DMS153 (cell line): ENCODE measurements at places on chromosomes 1 and 21.

GRCh38 chr1:1063945-1064831 is 9.9 kb downstream of the RNF223 start:
- DNase-seq = peak; percentile 34

DNA sequence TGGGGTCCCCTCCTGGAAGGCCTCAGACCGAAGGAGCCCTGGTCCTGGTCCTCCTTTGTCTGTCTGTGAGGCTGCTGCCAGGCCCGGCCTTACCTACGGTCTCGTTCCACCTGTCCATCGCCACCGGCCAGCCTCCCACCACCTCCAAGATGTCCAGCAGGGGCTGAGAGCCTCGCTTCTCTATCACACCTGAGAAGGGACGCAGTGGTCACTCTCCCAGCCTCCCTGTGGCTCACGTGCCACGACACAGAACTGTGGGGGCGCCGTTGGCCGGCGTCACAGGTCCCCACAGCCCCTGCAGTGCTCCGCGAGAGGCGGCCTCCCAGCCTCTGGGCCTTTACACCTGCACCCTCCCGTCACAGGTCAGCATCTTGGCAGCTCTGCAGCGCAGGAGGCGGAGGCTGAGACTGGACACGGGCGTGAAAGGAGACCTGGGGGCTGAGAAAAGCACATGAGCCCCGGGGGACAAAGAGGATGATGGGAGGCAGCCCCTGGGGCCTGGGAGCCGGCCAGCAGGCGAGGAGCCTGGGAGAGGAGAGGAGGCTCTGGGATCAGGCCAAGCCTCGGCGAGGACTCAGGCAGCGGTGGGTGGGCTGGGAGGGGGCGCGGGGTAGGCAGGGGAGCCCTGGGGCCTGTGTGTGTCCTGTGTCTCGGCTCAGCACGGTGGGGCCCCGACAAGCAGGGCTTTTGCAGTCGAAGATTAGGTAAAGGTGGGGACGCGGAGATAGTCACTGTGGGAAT is 20.5 kb downstream of the PRXL2B start:
- no peak for DNase-seq

DNA sequence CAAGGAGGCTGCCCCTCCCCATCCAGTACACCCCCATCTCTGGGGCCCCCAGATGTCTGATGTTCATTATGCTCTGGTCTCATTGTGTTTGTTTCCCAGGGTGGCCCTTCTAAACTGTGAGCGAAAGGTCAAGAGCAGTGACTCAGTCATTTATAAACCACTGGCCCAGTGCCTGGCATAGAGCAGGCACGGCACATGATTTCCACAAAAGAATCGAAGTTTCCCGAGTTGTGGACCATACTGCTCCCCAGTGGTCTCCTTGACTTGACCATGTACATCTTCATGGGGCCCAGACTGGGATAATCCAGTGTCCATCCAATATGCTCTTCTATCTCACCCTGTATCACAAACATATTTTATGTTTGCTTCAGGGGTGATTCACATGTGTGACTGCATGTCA is 153.3 kb downstream of the NR5A2 start:
- DNase-seq = no peak

DNA sequence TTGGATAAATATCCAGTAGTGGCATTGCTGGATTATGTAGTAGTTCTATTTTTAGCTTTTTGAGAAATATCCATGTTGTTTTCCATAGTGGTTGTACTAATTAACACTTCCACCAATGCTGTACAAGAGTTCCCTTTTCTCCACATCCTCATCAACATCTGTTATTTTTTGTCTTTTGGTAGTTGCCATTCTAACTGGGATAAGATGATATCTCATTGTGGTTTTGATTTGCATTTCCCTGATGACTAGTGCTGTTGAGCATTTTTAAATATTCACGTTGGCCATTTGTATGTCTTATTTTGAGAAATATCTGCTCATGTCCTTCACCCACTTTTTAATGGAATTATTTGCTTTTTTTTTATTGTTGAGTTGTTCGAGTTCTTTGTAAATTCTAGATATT is 183.9 kb downstream of the PTPRU start:
- DNase-seq = no peak

- DNase-seq = no peak
Observed at GRCh38 chr1:198655459-198656121, 16.8 kb downstream of the PTPRC start.

GRCh38 chr21:44482581-44483287 is 27.4 kb downstream of the LRRC3 start:
- no peak for DNase-seq

GRCh38 chr21:37563641-37564340 is 197.2 kb downstream of the DYRK1A start:
- DNase-seq = peak; percentile 93

GRCh38 chr1:36400825-36401601 is 3.3 kb upstream of the LSM10 start:
- no peak for DNase-seq

- DNase-seq = no peak
Observed at GRCh38 chr1:178725466-178726086, 532 bp downstream of the RALGPS2 start.

GRCh38 chr21:32812035-32812434 is 40.5 kb upstream of the PAXBP1 start:
- no peak for DNase-seq

DNA sequence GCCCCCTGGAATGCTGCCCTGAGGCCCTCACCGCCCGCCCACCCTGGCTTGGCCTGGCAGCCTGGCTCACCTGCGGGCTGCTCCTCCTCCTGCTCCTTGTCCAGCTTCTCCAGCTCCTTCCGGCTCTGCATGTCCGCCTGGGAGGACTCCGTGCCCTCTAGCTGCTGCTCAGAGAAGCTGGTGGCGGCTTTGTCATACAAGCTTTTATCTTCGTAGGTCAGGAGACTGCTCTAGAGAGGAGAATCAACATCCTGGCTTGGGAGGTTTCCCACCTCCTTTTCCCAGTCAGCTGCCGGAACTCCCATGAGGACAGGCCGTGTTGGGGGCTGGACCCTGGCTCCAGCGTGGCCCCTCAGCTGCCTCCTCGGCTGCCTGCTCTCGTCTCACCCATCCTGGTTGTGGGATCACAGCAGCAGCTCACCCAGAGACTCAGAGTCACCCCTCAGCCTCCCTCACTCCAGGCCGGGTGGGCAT is 36.6 kb upstream of the TMEM52 start:
- DNase-seq = no peak

DNA sequence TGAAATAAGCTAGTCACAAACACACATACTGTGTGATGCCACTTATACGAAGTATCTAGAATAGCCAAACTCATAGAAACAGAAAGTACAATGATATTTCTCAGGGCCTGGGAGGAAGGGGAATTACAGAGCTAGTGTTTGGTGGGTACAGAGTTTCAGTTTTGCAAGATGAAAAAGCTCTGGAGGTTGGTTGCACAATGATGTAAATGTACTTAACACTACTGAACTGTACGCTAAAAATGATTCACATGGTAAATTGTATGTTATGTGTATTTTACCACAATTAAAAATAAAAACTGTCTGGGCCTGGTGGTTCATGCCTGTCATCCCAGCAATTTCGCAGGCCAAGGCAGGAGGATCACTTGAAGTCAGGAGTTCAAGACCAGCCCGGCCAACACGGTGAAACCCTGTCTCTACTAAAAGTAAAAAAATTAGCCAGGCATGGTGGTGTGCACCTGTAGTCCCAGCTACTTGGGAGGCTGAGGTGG is 15.3 kb upstream of the FHAD1 start:
- DNase-seq = no peak

DNA sequence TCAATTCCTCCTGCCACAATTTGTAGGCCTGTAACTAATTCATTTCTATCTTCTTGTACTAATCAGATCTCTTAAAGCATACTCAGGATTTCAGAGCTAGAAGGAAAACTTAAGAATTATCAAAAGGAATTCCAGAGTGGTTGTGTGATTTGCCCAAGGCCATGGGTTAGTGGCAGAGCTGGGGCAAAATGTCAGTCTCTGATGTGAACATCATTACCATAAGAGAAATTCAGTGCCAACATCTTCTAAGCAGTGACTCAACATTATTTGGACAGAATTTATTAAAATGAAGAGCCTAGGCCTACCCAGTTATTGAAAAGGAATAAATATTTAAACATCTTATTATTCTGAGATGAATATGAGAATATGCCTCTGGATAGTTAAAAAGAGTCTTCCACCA is 14.5 kb downstream of the ST6GALNAC5 start:
- DNase-seq = no peak

GRCh38 chr1:11749203-11749689 is 12.7 kb upstream of the C1orf167 start:
- peak; percentile 50 for DNase-seq

DNA sequence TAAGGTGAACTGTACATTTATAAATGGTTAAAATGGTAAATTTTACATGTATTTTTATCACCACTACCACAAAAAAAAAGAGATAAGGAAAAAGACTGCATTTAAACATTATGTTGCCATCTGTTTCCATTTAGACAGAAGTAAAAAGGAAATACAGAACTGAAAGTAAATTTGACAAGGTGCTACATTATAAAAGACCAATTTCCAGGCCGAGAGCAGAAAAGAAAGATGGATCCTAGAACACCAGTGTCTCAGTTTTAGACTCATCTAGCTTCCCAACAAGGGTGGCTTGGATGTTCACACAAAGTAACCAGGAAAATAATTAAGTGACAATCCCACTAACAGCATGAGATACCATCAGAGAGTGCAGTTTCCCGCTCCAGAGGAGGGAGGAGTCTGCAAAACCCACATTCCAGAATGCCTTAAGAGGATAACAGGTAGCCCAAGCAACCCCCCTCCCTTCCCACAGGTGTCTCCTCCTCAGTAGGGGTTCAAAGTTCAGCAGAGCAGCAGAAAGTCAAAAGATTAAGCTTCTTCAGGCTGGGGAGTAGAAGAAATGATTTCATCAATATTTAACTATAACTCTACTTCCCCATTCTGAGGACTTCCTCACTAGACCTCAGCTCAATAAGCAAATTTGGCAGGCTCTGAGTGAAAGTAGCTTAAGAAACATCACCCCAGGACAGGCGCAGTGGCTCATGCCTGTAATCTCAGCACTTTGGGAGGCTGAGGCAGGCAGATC is 11.8 kb downstream of the TPM3 start:
- no peak for DNase-seq

GRCh38 chr1:226814751-226815537 is 55.5 kb upstream of the PSEN2 start:
- DNase-seq = peak; percentile 98
